ENCODE measurements at places on chromosomes 4 and X.

- peaks cover 19% of the 10 kb centered on the region for H3K4me1 ChIP-seq
- H3K36me3 ChIP-seq, result no peaks in the 10 kb centered on the region
- no peak for DNase-seq
- H3K4me3 ChIP-seq, result no peak overlapping the region
- no peak overlapping the region for H3K27ac ChIP-seq
Observed at GRCh38 chr4:140237616-140238350, 83.8 kb upstream of the MAML3 start.

DNA sequence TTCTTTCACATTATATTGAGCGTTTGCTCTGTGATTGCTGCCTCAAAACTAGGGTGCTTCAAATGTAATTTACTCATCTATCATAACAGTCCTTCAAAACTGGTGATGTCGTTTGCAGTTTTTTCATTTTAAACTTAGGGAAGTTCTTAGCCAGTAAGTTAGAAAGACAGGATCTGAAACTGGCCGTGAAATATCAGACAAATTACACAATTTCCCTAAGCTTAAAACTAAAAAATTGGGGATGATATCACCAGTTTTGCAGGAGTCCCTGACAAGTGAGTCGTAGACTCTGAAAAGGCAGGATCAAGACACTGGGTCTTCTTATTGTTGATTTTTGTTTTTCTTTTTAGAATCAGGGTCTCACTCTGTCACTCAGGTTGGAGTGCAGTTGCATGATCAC is 44.8 kb downstream of the MOB1B start:
- H3K27me3 ChIP-seq, result no peaks in the 10 kb centered on the region
- H3K4me3 ChIP-seq, result no peak overlapping the region
- no peak for DNase-seq
- H3K36me3 ChIP-seq, result peaks cover 2% of the 10 kb centered on the region
- H3K27ac ChIP-seq, result no peak overlapping the region

GRCh38 chr4:95092766-95093165 is 335.0 kb downstream of the BMPR1B start:
- no peak for DNase-seq
- peaks cover 4% of the 10 kb centered on the region for H3K4me1 ChIP-seq
- H3K36me3 ChIP-seq, result no peaks in the 10 kb centered on the region
- H3K27ac ChIP-seq, result no peak overlapping the region
- H3K27me3 ChIP-seq, result peaks cover 3% of the 10 kb centered on the region

GRCh38 chrX:25006586-25007058 is 9.1 kb downstream of the ARX start:
- peaks cover 17% of the 10 kb centered on the region for H3K4me1 ChIP-seq
- H3K27me3 ChIP-seq, result peaks cover 63% of the 10 kb centered on the region
- no peak for DNase-seq

- H3K36me3 ChIP-seq, result no peaks in the 10 kb centered on the region
- H3K4me3 ChIP-seq, result no peak overlapping the region
- H3K27me3 ChIP-seq, result no peaks in the 10 kb centered on the region
- DNase-seq, result no peak
Observed at GRCh38 chr4:127048376-127049044, 584.2 kb upstream of the INTU start.

DNA sequence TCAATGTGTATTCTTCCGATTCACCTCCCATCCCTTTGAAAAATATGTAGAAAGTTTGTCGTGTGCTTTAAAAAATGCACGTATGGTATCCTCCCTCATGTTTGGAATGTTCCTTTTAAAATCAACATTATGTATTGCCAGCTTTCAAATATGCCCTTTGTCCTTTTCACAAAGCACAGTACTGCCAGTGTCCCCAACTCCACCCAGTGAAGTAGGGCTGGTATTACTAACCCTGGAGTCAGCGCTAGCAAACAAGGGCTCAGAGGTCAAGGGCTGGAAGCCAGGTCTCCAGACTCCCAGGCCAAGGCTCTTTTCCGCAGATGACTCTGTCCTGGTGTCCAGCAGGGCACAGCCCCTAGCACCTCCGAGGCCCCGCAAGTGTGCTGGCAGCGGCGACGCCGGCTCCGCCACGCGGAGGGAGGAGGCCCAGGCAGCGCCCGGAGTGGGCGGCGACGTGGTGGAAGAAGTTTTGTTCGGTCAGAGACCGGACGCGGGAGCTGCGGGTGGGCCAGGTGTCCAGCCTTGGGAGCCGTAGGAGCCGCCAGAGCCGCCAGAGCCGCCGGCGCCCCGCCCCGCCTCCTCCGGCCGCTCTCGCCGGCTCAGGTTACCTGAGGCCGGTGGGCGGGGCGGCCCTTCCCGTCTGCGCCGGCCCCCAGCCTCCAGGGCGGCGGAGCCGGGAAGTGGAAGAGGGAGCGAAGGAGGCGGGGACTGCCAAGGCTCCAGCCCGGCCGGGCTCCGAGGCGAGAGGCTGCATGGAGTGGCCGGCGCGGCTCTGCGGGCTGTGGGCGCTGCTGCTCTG is at the start of gene IL13RA1:
Gene IL13RA1 (plus strand): TSS at position 720 of the 799 bp plus-strand sequence. CDS start 33 bp downstream, at position 753.
- peaks cover 5% of the 10 kb centered on the region for H3K4me1 ChIP-seq
- H3K36me3 ChIP-seq, result no peaks in the 10 kb centered on the region
- no peak within 1 kb of the TSS for H3K27ac ChIP-seq
- H3K4me3 ChIP-seq, result peak within 1 kb of the TSS; percentile 54
- peaks cover 18% of the 10 kb centered on the region for H3K27me3 ChIP-seq

DNA sequence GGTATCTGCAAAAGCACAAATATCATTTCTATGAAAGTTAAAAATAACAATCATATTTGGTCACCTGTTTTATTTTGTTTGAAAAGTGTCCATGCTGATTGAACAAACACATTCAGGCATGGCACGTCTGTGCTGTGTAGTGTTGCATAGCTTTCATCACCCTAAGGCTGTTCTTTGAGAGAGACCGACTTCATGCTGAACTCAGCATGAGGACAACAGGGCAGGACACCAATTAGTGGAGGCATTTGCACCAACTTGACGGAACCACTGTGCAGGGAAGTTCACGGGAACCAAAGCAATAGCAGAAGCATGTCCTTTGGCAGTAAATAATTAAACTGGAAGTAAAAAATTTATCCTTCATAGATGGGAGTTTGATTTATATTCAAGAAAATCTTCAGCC is 158.4 kb upstream of the SLC7A11 start:
- no peak overlapping the region for H3K27ac ChIP-seq
- no peak overlapping the region for H3K4me3 ChIP-seq
- DNase-seq, result no peak
- H3K27me3 ChIP-seq, result no peaks in the 10 kb centered on the region
- H3K36me3 ChIP-seq, result no peaks in the 10 kb centered on the region
- no peaks in the 10 kb centered on the region for H3K4me1 ChIP-seq

DNA sequence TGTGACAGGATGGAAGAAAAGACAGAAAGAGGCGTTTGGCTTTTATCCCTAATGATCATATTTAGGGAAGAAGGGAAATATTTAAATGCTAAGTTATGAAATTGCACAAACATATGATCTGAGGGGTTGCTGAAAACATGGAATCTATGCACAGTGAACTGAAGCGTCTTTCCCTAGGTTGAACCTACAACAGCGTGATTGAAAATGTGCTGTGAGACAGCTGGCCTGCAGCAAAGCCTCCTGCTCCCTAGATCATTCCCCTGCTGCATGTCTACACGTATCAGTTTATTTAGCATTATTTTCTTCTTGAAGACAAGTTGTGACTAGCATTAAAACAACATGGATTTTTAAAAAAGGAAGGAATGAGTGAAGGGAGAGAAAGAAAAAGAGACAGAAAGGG is 272.5 kb upstream of the TRAM1L1 start:
- DNase-seq, result no peak
- H3K4me1 ChIP-seq, result no peaks in the 10 kb centered on the region
- H3K27me3 ChIP-seq, result no peaks in the 10 kb centered on the region
- no peaks in the 10 kb centered on the region for H3K36me3 ChIP-seq

DNA sequence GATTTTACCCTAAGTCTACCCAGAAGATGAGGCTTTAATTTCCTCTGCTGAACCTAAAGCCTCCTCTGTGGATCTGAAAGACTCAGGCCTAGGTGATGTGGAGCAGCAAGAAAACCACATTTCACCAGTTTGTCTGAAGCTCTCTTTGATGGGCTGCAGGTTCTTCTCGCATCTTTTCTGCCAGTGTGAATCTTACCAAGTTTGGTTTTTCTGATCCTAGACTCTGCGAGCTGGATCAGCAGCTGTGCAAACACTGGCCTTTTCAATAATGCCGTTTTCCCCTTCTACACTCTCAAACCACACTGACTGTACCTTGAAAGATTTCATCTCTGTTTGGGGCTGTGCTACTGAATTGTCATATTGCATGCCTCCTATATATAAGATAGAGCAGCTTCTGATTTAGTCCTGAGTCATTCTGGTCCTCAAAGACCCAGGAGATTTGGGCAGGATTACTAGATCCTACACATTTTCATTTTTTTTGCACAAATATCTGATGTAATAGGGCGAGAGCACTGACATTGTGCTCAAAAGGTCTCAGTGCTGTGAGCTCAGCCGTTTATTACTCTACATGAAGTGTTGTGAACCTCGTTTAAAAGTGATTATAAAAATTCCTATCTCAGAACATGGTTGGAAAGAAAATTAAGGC is 133.6 kb upstream of the FAM9C start:
- no peak overlapping the region for H3K27ac ChIP-seq
- no peaks in the 10 kb centered on the region for H3K27me3 ChIP-seq
- H3K4me1 ChIP-seq, result peaks cover 11% of the 10 kb centered on the region
- DNase-seq, result no peak
- no peak overlapping the region for H3K4me3 ChIP-seq

DNA sequence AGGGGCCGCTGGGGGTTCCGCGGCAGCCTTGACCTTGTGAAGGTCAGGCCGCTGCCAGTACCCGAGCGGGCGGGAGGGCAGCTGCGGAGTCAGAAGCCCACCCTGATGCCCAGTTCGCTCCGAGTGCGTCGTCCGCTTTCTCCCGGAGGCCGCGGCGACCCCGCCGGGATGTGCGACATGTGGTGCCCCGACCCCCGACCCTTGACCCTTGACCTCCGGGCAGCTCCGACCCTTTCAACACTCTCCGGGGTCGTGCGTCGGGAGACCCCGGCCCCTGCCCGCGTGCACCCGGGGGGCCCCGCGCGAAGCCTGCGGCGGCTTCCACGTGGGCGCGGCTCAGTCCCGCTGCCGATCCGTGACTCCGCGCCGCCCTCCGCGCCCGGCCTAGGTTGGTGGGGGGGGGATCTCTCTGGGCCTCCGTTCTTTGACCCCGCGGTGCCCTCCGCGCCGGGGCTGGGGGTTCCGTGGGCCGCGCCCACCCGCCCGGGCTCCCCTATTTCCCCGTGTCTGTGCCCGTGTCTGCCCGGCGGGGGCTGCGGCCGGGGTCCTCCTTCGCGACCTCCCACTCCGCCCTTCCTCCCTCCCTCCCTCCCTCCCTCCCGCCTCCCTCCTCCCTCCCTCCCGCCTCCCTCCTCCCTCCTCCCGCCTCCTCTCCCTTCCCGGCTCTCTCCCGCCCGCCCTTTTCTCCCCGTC is 609 bp upstream of the SLC25A6 start:
- peak overlapping the region; percentile 91 for H3K4me3 ChIP-seq
- H3K36me3 ChIP-seq, result peaks cover 49% of the 10 kb centered on the region
- peak overlapping the region; percentile 88 for H3K27ac ChIP-seq
- DNase-seq, result no peak

DNA sequence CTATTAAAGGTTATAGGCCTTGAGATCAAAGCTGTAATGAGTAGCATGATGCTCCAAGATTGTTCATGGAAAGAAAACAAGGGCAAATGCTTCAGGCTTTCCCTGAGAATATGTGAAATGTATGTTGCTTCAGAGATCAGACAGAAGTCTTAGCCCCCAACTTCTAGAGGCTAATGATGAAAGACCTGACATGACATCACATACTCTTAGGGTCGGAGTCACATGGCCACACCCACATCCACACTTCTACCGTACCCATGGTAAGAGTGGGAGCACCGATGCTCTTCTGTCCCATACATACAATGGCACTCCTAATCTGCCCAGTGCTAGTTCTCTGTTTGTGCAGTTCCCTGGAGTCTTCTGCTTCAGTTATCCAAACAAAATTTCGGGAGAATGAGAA is 111.9 kb upstream of the ACSL4 start:
- peaks cover 30% of the 10 kb centered on the region for H3K4me1 ChIP-seq
- no peak overlapping the region for H3K27ac ChIP-seq
- H3K4me3 ChIP-seq, result no peak overlapping the region
- no peak for DNase-seq
- H3K36me3 ChIP-seq, result no peaks in the 10 kb centered on the region

DNA sequence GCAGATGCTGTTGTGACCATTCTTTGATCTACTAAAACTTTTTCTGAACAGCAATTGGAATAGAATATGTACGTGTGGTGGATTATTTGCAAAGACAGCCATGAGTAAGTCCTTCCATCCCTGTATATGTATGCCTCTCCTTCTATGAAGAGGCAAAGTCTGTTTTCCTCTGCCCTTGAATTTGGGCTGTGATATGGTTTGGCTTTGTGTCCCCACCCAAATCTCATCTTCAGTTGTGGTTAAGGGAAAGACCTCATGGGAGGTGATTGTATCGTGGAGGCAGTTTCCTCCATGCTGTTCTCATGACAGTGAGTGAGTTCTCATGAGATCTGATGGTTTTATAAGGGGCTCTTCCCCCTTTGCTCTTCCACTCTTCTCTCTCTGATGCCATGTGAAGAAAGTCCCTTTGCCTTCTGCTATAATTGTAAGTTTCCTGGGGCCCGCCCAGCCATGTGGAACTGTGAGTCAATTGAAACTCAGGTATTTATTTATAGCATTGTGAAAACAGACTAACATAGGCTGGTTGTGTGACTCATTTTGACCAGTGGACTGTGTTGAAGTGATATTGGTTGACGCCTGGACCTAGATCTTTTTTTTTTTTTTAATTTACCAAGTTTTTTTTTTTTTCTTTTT is 108.3 kb upstream of the CAMK2D start:
- peak overlapping the region; percentile 82 for H3K27ac ChIP-seq
- peaks cover 19% of the 10 kb centered on the region for H3K4me1 ChIP-seq
- H3K36me3 ChIP-seq, result peaks cover 2% of the 10 kb centered on the region
- no peaks in the 10 kb centered on the region for H3K27me3 ChIP-seq

- DNase-seq, result no peak
- no peak overlapping the region for H3K27ac ChIP-seq
- H3K4me3 ChIP-seq, result no peak overlapping the region
- peaks cover 32% of the 10 kb centered on the region for H3K4me1 ChIP-seq
- peaks cover 7% of the 10 kb centered on the region for H3K27me3 ChIP-seq
- H3K36me3 ChIP-seq, result no peaks in the 10 kb centered on the region
Observed at GRCh38 chr4:89055157-89056080, 1.6 kb downstream of the FAM13A start.

DNA sequence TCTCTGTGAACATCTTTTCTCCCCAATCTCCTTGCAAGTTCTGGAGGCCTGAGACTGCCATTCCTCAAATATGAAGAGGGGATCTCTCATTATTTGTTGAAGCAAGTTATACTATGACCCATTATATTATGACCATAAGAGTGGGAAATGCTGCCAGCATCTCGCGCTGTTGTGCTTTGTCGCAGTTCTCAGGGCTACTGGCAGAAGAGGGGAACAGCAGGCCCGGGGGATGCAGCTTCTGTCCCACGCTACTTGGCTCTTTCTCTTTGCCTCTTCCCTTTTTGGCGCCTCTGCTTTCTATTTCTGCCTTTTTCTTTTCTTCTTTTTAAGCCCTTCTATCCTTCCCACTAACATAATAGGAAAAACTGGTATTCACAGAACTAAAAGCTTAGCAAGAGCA is 64.2 kb downstream of the GEMIN8 start:
- no peaks in the 10 kb centered on the region for H3K36me3 ChIP-seq
- H3K27me3 ChIP-seq, result no peaks in the 10 kb centered on the region
- H3K4me3 ChIP-seq, result no peak overlapping the region
